ENCODE measurements at places on chromosomes 7 and 10.

- DNase-seq = no peak
Observed at GRCh38 chr10:72414642-72415041, 59.9 kb upstream of the DNAJB12 start.

GRCh38 chr10:12432402-12433189 is 83.2 kb downstream of the CAMK1D start:
- DNase-seq = peak; percentile 21

- DNase-seq = no peak
Observed at GRCh38 chr10:14173706-14174594, 156.8 kb downstream of the FRMD4A start.

- no peak for DNase-seq
Observed at GRCh38 chr10:91864744-91865143, 44.5 kb downstream of the FGFBP3 start.

GRCh38 chr7:31699050-31699449 is 12.0 kb downstream of the PPP1R17 start:
- no peak for DNase-seq

- no peak for DNase-seq
Observed at GRCh38 chr7:84462259-84462658, 267.7 kb upstream of the SEMA3A start.

GRCh38 chr7:70590126-70590854 is 541.7 kb upstream of the GALNT17 start:
- DNase-seq = no peak

- no peak for DNase-seq
Observed at GRCh38 chr10:36676756-36677430, 448.5 kb upstream of the ANKRD30A start.

- DNase-seq = no peak
Observed at GRCh38 chr10:16698461-16698860, 118.8 kb downstream of the RSU1 start.

GRCh38 chr7:55558962-55559920 is 13.1 kb downstream of the VOPP1 start:
- DNase-seq = no peak

DNA sequence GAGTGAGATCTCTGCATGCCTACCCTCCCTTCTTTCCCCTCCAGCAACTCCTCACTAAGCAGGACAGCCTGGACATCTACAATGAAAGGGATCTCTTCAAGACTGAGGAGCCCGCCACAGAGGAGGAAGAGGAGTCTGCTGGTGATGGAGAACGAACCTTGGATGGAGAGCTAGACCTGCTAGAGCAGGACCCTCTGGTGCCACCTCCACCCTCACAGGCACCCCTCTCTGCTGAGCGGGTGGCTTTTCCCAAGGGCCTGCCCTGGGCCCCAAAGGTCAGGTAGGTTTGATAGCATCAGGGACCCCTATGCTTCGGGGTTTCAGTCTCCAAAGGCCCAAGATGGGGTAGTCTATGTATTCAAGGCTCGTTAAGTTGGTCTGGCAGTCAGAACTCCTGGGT is 23.9 kb downstream of the STRIP2 start:
- no peak for DNase-seq

GRCh38 chr7:3301831-3302618 is 973 bp downstream of the SDK1 start:
- no peak for DNase-seq

DNA sequence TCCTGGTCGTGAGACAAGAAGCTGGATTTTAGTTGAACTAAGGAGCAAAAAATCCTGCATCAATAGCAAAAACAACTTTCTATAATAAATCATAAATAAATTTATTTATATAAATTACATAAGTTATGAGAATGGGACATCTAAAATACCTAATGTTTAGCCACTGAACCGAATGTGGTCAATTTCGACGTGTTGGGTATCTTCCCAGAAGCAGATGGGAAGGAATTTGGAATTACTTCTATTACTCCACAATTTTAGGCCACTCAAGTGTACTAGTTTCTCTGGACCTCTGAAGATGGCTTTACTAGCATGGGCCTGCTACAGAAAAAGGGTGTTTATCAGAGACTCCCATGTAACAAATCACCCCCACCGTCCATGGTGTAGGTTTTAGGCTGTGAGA is 172.0 kb downstream of the PRPF18 start:
- no peak for DNase-seq

- DNase-seq = no peak
Observed at GRCh38 chr10:43667761-43668386, 19.2 kb upstream of the ZNF32 start.

DNA sequence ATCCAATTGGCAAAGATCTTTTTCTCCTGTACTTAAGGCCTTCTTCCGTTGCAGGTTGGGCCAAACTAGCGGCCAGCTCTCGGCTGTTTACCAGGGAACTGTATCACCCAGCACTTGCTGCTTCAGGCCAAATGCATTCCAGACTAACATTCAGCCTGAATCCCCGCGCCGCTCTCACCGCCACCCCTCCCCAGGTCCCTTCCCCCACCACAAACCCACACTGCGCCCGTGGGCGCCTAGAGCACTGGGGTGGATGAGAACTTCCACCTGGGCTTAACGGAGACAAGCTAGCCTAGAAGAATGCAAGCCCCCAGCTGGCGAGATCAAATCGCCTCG is 676 bp downstream of the TCAF1 start:
- no peak for DNase-seq

DNA sequence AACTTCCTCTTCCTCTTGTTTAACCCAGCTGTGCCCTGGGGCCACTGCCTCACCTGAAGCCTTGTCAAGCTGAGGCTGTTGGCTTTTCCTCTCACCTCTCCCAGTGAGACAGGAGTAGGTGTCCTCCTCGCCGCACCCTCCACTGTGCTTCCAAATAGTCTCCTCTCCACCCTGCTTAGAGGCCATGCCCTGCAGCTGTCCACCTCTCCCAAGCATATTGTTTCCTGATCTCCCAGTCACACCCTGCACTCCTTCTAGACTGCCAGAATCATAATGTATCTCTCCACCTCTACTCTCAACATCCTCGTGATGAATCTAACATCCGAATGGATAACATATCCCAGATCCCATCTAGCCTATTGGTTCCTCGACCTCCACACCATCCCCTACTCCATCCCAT is 196.3 kb upstream of the GHITM start:
- no peak for DNase-seq

DNA sequence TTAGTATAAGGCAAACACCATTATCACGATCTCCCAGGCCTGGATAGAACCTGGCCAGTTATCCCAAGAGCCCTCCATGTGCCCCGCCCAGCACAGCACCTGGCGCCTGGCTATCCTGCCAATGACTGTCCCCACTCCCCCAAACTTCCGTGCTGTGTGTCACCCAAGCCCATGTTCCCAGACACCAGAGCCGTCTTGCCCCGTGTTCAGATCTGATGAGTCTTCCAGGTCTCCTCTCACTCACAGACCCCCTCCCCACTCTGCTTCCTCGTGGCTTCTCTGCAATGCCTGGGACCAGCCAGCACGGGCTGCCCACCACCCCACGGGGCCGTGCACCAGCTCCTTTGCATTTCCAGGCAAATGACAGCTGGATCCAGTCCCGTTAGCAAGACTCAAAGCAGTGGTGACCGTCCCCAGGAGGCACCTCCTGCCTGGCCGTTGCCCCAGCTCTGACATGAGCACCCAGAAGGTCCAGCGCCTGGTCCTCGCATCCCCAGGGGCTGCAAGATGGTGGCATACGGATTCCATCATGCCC is 43.8 kb upstream of the INPP5A start:
- no peak for DNase-seq

DNA sequence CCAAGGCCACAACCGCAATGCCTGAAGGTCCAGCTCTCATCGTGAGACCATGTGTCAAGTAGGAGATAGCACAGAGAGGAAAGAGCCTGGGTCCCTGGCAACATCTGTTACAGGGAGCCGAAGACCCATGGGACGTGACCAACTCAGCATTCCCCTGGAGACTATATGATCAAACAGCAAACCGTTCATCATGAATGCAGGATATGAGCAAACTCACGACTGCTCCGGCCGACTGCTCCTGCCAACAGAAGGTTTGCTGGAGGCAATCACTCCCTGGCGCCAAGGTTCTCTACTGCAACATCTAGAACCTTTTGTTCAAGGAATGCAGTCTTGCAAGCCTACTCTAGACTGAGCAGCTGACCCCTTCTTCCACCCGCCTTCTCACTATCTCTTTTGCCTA is 114.3 kb downstream of the ALOX5 start:
- no peak for DNase-seq

DNA sequence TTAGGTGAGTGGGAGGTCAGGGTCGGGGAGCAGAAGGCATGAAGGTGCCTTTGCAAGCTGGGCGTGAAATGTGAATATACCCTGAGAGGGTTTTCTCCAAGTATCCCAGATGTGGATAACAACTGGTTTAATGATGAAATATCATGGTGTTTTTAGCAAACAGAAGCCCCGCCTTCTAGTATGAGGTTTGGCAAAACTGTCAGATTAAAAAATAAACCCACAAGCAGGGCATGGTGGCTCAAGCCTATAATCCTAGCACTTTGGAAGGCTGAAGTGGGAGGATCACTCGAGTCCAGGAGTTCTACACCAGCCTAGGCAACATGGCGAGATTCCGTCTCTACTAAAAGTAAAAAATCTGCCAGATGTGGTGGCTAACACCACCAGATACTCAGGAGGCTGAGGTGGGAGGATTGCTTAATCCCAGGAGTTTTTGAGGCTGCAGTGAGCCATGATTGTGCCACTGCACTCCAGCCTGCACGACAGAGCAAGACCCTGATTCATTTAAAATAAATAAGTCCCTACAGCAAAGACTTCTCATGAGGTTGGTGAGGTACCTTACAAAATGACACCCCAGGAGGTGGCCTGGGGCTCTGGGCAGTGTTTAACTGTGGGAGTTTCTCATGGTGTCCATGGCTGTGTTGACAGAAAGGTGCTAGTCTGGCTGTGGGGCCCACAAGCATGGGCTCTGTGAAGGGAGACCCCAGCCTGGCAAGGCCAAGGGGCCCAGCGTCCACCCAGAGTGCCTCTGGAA is 6.7 kb upstream of the PWWP2B start:
- no peak for DNase-seq

GRCh38 chr10:47241946-47242867 is 57.8 kb upstream of the GDF10 start:
- DNase-seq = no peak

- no peak for DNase-seq
Observed at GRCh38 chr10:129085811-129086210, 381.2 kb upstream of the MGMT start.

DNA sequence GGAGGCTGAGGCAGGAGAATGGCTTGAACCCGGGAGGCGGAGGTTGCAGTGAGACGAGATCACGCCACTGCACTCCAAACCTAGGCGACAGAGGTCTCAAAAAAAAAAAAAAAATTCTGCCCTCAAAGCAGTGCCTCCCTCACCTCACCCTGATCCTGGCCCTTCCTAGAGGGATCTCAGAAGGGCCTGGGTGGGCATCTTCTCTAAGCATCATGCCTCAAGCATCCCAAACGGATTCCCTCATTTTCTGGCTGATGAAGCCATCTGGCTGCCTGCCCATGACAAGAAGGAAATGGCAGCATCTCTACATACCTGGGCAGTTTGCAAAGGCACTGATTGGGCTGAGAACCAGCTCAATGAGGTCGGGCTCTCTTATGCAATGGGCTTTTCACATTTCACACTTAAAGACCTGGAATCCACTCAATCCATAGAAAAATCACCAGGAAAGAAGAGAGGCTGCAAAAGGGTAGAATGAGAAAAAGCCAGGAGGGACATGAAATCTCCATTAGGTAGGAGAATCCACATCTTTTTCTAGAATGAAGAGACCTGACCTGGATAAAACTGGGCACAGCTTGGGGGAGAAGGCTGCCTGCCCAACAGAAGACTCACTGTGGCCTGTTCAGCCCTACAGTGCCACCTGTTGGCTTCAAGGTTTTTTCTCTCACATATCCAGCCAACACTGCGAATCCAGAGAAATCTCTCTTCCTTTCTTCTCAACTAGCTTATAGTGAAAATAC is 48.1 kb downstream of the PDLIM1 start:
- DNase-seq = no peak

DNA sequence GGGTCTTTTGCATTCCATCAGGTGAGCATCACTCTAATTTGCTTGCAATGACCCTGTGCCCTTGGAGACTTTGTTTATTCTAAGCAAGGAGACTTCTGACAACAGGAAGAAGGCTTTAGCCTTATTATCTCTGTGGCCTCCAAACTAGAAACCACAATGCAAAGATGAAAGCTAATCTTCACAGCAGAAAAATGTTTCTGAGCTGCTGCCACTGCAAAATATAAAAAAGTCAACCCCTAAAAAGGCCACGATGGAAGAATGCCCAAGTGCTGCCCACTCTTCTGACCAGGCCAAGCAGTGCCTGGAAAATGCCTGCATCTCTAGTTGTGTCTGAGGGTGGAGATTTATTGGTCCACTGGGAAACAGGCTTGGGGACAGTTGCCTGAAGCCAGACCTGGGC is 299.9 kb downstream of the C7orf25 start:
- DNase-seq = no peak

GRCh38 chr7:44979481-44980392 is 922 bp upstream of the MYO1G start:
- DNase-seq = no peak

DNA sequence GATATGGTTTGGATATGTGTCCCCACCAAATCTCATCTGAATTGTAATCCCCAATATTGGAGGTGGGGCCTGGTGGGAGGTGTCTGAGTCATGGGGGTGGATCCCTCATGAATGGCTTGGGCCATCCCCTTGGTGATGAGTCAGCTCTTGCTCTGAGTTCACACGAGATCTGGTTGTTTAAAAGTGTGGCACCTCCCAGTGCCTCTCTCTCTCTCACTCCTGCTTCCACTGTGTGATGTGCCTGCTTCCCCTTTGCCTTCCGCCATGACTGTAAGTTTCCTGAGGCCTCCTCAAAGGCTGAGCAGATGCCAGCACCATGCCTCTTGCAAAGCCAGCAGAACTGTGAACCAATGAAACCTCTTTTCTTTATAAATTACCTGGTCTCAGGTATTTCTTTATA is 4.8 kb upstream of the GCK start:
- no peak for DNase-seq

DNA sequence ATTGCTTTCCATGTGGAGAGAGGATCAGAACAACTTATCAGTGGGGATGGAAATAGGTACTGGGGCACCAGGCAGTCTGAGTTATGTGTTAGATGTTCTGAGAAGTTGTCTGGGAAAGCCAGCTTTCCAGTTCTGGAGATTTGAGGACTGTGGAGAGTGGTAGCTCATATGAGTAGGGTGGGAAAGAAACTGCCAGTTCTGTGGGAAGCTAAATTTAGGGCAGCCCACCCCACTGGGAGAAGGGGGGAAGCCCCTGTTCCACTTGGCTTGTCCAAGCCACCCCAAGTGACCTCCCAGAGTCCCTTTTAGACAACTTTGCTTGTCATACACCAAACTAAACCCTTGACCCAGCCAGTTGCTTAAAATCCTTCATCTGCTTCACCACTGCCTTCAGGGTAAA is 189.5 kb downstream of the REEP3 start:
- DNase-seq = no peak

DNA sequence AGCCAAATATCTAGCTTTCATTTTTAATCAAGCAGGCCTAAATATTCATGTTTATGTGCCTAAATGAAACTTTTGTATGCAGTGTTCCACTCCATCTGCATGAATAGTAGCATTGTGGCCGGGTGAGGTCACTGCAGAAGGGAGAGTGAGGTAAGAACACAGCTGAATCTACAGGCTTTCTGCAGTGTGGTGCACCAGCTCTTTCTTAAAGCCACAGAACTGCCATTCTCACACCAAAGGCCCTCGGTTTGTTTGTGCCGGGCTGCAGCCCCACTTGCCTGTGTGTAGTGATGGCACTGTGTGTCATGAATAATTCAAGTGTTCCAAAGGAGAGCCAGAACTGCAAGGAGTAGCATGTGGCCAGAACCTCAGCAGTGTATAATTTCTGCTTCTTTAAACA is 204.1 kb downstream of the TRIL start:
- no peak for DNase-seq

GRCh38 chr7:92813390-92814024 is 22.9 kb downstream of the CDK6 start:
- DNase-seq = no peak

Measured in DMS79 (cell line).